CD4-positive, alpha-beta T cell treated with Interleukin-2 at 100 ng/mL for 4 hours (primary cell): ENCODE measurements at places on chromosomes 3 and 15.
A peak's percentile ranks its signal among the peaks of the same experiment; 100 is the strongest.

- no peak for DNase-seq
Measured at GRCh38 chr15:36954486-36954885, 145.9 kb downstream of the MEIS2 start.

DNA sequence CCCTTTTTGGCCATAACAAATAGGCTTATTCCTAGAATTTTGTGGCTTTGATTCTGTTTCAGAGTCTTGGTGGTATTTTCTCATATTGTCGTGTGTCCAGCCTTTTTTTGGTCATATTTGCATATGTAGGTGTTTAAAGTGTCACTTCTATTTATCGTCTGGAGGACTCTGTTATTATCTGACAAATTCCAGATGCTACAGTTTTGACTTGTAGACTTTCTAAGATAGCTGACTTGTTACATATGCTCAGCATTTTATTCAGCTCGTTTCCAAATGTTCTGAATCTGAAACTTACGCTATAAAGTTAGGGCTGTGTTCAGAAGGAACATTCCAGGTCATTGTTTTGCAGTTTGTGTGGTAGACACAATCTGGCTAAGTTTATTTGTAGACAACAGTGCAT, 1.9 kb downstream of the PPP4R2 start:
- DNase-seq = no peak

DNA sequence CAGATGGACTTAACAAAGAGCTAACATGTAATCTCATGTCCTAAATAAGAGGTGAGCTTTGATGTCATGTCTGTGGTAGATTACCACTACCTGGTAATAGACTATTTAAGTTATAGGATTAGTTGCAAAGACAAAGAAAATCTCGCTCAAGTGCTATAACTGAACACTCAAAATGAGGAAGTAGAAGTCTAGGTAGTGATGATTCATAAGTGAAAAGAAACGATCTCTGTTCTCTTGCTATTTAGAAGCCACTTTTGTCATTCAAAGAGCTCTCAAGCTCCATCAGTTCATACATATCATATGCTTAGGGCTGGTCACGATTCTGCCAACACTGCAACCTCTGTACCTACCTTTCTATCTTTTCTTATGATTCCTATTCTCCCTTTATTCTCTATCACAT, 110.9 kb downstream of the EDEM1 start:
- DNase-seq = no peak

DNA sequence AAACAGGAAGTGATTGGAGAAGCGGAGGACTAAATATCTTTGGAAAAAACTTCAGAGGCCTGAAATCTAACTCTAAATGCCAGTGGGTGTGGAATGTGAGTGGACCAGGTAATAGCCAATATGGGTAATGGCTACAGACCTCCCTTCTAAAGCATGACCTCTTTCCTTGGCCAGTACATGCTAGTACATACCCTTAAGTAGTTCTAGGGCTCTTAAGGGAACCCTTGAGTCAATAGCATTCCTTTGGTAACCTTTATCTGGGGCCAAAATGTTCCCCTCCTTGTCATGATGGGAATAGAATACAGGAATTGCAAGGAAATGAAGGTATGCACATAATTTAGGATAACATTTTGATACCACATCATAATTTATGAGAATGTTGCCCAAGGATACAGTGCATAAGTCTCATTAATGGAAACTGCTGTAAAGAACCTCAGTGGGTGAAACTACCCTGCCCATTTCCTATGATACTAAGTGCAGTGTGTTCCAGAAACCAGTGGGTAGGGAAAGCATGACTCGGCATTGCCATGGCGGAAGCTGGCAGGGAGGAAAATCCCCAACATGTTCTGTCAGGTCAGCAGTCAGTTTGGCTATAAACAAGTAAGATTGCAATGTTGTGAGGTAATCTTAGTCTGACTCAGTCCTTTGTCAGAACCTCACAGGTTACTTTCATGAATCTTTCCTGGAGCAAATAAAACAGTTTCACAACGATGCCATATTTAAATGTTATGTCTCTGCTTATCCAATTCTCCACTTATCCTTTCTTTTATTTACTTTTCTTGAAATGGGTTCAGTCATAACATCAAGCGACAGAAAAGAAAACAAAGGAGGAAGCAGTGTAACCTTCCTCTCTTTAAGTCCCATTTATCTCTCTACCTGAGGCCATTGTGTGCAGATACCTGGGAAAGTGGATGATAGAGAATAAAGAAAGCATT, 23.5 kb upstream of the RAP2B start:
- DNase-seq = peak; percentile 18

DNA sequence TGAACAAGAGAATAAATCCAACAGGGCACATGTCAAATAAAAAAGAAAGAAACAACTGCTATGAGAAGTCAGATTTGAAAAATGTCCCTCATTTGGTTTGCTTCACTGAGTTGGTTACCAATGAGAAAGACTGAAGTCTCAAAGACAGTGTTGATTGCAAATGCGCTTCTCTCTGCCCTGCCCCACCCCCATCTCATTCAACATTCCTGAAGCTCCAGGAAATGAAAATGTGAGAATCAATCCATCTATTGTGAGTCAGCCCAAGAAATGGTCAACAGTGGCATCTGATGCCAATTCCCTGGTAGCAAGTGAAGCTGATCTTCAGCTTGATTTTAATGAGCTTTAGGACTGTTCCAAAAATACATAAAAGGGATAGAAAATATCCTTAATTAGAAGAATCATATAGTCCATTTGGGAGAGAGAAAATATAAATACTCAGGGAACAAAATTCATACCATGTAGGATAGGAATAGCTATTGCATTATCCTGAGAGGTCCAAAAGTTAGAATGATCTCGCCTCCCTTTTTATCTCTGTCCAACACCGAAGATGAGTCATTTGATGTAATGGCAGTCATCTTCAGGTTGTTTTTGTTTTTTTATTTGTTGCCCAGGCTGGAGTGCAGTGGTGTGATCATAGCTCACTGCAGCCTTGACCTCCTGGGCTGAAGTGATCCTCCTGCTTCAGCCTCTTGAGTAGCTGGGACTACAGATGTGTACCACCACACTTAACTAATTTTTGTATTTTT, 200.3 kb upstream of the UMPS start:
- DNase-seq = no peak
